ENCODE measurements at places on chromosomes 11 and 22.

DNA sequence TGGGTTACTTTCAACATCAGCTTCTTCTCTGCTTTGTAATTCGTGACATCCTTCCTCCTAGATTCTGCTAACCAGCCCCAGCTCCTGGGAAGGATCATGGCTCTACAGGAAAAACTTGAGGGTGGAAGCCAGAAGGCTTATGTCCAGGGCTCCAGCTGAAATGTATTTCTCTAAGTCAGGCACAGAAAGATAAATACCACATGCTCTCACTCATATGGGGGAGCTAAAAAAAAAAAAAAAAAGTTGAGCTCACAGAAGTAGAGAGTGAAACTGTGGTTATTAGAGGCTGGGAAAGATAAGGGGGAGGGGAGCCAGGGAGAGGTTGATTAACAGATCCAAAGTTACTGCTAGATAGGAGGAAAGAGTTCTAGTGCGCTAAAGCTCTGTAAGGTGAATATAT lies 74.9 kb downstream of the DSCAML1 start:
- DNase-seq: no peak

DNA sequence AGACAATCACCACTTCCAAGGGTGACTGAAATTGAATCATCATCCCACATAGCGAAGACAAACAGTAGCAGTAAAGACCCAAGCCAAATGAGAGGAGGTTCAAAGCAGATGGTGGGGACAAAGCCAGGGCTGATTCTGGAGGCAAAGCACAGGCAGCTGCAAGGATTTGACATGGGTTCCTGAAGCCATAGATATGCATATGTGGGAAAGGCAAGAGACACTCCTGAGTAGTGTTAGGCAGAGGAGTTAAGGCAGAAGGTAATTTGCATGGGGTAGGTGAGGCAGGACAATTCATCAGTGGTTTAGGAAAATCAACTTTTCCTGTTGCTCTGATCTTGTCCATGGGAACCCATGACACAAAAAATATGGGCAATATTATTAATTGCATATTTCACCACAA lies 462.8 kb downstream of the FAM181B start:
- no peak for DNase-seq

DNA sequence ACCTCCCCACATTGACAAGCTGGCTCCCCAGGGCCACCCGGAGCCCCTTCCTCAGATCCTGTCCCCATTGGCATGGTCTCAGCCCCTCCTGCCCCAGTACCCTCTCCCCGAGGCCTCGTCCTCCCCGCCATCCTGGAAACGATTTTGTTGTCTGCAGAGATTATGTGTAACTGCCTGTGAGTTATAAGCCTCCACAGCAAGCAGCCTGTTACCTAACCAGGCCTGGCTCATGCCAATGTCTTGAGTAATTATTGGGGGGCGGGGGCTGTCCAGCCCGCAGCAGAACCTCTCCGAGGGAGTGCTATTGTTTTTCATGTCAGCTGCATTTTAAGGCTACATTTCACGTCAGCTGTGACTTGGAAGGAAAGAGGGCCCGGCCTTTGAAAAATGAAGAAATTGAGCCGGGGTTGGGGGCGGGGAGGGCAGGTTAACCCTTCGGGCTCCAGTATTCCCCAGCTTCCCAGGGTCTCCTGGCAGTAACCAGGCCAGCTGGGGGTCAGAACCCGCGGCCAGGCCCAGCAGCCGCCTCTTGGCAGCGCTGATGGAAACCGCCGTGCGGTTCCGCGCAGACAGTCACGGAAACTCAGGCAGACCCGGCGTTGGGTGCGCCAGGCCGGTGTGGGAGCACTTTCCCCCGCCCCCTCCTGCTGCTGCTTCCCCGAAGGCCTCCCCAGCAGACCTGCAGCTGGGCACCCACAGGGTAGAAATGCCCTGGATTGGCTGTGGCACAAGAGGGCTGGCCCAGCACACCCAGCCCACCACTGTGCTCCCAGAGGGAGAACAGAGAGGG lies 59.5 kb downstream of the CDKN1C start:
- no peak for DNase-seq

DNA sequence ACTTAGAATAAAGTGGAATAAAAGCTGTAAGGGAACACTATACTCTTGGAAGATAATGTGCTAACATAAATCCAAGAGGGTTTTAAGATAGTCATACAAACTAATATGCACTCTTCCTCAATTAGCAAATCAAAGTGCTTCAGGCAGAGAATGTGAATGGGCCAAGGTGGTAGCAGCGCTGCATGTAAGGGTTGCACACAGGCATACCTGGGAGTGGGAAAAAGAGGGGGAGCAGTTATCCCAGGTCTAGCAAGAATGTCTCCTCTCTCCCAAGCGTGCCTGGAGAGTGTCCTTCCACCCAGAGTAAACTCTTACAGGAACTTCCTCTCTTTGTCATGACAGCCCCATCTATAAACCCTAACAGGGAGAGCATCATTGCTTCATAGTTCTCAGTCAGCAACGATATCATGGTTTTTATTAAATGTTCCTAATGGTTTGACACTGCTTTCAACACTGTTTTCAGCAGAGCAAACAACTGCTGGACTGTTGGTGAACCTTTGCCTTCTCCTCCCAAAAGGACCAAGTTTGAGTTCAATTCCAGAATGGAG lies 61.6 kb downstream of the SYTL2 start:
- DNase-seq: no peak

GRCh38 chr11:75208446-75208845 lies 32.1 kb upstream of the TPBGL start:
- DNase-seq: no peak

DNA sequence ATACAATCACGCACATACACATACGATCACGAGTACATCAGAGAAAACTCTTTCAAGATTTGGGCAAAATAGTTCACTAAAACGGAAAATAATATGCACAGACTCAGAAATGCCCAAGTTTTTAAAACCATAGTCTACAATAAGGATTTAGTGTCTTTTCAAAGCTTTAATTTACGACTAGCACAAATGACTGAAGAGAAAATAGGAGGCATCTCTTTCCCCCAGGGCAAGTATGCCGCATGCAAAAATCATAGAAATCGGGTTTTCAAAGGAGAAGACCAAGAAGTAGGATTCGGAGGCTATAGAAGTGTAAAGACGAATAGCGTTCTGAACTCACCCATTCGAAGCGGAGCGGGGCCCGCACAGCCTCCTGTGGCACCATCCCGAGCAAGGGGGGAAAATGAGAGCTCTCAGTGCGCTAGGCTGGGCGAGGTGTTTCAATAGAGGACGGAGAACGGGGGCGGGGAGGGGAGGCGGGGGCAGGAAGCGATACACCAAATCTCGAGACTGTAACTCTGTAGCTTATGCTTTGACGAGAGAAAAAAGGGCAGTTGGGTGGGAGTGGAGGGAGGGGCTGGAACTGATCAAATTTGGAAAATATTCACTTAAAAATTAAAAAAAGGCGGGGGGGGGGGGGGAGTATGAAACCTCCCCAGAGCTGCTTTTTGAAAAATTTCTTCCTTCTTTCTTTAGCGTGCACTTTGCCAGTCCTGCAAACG lies 15.8 kb downstream of the BLID start:
- DNase-seq: no peak

DNA sequence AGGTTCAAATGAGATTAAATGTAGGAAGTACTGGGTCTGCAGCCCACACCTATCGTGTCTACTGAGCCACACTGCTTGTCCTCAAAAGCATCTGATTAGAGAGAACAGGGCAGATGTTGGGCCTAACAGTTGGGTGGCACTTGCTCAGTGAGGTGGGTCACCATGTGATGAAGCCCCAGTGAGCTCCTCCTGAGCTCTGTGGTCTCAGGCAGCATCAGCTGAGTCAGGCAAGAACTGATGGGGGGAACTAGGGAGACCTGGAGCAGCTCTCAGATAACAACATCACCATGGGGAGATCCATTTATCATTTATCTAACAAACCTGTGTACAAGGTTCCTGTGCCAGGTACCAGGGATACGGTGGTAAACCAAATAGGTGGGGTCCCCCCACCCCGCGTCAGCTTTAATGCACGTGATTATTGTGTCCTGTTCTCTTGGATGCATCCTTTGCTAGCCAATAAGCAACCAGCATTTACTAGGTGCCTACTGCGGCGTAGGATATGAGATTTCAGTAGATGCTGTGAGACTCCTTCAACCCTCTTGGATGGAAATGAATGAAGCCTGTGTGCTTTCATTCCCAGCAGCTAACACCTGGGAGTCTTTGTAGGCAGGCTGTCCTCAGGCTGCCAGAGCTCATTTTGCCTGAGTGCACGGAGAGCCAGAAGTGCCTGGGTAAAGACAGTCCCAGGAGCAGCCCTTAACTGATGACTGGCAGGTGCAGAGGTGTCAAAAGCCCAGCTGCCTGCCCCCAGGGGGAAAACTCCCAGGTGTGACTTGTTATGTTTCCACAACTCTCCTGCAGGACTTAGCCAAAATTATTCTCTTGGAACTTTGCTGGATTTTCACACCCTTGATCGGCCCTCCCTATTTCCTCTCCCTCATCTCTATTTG lies 73.6 kb upstream of the NARS2 start:
- no peak for DNase-seq
